CD4-positive, alpha-beta T cell treated with Interleukin-6 for 4 hours (primary cell): ENCODE measurements at places on chromosomes 5 and 9.

- no peak for DNase-seq
These were observed 31.1 kb downstream of the FOXD1 start for GRCh38 chr5:73417303-73418034.

DNA sequence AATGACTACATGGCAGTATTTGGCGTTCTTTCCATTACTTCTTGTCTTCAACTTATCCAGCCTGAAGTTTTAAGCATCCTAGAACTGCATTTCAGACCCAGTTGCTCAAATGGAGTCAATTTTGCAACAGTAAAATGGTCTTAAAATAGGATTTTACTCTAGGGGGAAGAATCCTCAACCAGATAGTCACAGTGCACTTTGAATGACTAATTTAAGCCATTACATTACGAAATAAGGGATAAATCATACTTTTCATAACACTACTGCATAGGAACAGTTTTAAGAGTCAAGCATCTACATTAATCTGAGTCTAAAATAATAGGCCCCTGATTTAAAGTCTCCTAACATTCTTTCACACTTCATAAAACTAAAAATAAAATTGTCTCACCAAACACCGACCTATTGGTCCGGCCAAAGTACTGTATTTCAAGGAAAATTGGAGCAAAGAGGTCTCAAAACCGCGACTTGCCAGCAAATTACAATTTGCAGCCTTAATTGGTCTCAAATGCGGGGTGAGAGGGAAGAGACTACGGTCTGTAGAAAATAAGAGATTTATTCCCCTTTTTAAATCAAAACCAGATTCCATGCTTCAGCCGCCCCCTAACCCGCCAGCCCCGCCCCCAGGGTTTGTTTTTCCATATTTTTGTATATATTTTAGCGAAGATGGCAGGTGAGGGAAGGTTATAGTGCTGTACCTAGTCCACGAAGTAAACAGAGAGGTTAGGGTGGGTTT, 1.2 kb upstream of the SMARCA2 start:
- DNase-seq: no peak

- DNase-seq: no peak
These were observed 38.8 kb downstream of the NTNG2 start for GRCh38 chr9:132200706-132201105.

- no peak for DNase-seq
These were observed 101.7 kb upstream of the TLE1 start for GRCh38 chr9:81791076-81791475.

DNA sequence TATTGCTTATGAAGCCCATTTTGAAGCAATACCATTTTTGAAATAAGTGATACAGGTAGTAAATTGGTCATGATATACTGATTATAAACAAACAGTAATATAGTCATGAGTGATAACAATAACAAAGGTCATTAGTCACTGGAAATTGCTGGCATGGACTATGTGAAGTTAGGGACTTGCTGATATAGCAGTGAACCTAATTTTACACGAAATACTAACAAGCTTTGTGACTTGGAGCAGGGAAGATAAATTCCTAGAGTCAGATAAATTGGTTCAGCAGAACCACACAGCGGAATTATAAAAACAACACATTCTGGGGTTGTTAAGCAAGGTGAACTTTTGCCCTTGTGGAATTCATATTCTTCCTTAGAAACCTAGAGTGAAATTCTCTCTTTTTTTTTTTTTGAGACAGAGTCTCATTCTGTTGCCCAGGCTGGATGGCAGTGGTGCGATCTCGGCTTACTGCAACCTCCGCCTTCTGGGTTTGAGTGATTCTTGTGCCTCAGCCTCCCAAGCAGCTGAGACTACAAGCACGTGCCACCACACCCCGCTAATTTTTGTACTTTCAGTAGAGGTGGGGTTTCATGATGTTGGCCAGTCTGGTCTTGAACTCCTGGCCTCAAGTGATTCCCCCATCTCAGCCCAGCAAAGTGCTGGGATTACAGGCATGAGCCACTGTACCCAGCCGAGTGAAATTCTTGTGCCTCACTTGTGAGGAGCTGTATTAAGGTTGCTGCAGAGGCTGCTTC, 6.0 kb downstream of the UGCG start:
- no peak for DNase-seq

GRCh38 chr5:27026801-27027200, 11.6 kb downstream of the CDH9 start:
- no peak for DNase-seq

- DNase-seq: no peak
These were observed 42.8 kb upstream of the PARP8 start for GRCh38 chr5:50623666-50624065.

DNA sequence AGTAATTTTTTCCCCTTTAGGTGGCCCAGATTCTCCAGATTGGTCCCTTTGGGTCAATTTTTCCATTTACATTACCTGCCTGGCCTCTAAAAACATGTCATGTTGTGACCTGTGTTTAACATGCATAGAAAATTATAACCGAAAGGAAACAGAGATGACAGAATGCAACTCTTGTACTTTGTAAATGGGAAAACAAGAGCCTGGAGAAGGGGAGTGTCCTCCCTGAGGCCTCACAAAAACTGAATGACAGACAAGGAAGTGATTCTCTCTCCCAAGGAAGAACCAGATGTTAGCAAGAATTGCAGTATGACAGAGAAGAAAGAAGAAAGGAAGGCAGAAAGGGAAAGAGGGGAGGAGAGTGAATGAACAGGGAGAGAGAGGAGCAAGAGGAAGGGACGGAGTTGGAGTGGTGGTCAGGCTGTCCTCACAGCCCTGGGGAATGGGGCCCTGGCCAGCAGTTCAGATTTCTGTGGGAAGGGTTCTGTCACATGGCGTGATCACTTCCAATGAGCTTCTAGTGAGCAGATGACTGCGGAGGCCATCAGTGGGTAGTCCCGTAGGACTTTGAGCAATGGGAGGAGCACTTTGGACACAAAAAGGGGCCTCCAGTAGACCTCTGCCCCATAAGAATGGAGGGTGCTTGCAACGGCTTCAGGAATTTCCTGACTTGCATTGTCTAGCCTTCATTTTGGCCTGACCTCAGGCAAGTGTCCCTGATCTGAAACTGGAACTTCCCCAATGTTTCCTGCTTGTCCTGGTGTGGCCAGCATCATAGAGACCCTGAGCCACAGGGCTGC, 31.6 kb downstream of the ABLIM3 start:
- no peak for DNase-seq

DNA sequence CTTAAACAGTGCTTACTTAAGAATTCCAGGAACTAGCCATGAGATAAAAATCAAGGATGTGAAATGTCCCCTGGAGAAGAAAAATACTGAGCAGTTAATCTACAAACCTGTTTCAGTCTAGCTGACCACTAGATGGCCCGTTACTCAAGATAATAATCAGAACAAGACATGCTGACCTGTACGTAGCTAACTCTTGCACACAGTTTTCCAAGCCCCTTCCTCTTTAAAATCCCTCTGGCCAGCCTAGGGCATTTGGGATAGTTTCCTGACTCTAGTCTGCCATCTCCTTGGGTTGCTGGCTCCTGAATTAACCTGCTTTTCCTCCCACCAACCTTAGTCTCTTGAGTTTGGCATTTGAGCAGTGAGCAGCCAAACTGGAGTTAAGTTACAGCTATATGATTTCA, 59.2 kb upstream of the TRAF1 start:
- no peak for DNase-seq

DNA sequence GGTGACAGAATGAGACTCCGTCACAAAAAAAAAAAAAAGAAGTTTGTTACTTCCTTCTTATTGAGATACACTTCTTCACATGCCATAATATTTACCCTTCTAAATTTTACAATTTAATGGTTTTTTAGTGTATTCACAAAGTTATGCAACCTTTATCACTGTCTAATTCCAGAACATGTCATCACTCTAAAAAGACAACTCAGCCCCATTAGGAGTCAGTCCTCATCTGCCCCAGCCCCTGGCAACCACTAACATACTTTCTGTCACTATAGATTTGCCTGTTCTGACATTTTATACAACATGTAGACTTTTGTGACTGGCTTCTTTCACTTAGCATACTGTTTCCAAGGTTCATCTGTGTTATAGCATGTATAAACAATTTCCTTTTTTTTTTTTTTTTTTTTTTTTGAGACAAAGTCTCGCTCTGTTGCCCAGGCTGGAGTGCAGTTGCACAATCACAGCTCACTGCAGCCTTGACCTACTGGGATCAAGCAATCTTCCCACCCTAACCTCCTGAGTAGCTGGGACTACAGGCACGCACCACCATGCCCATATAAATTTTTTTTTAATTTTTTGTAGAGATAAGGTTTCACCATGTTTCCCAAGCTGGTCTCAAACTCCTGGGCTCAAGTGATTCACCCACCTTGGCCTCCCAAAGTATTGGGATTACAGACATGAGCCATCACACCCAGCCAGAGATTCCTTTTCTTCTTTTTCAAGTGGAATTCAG, 18.0 kb downstream of the AQP3 start:
- no peak for DNase-seq

- DNase-seq: peak; percentile 55
These were observed 815 bp downstream of the ANXA6 start for GRCh38 chr5:151156507-151157420.

DNA sequence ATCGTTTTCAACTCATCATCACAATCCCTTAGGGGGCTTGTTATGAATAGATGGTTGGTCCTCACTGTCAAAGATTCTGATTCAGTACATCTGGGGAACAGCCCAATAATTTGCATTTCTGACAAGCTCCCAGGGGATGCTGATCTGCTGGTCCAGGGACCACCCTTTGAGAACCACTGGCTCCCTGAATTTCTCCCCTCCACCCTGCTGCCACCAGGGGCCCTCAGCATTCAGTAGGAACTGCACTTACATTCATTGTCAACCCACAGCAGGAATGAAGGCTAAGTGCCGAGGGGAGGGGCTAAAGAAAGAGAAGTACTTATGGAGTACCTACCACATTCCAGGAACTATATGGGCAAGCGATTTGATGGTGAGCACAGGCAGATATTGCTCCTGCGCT, 85.9 kb downstream of the BOD1 start:
- no peak for DNase-seq

DNA sequence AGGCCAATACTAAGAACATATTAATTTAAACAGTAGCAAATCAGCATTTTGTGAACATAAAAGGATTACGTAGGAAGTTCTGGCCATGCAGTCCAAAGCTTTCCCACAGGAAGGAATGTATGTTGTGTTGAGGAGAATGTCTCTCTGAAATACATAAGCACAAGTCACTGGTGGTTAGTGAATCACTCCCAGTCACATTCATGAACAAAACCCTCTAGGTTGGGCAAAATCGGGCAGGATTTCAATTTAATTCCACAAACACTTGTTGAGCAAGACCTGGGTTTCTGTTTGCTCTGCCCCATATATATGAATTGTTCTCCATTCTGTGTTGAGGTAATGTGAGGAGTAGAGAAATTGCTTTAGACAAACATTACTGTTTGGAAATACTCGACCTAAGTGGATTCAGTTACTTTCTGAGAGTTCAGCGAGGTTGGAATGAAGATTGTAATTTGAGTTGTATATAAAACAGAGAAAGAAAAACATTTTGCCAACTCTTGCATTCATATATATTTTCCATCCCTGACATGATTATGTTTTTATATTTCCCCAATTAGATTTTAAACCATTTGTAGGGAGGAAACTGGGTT, 127.6 kb upstream of the RPS23 start:
- no peak for DNase-seq

GRCh38 chr5:108459769-108460168, 77.9 kb upstream of the FBXL17 start:
- DNase-seq: no peak

GRCh38 chr9:112443200-112443599, 43.4 kb upstream of the KIAA1958 start:
- DNase-seq: peak; percentile 43

DNA sequence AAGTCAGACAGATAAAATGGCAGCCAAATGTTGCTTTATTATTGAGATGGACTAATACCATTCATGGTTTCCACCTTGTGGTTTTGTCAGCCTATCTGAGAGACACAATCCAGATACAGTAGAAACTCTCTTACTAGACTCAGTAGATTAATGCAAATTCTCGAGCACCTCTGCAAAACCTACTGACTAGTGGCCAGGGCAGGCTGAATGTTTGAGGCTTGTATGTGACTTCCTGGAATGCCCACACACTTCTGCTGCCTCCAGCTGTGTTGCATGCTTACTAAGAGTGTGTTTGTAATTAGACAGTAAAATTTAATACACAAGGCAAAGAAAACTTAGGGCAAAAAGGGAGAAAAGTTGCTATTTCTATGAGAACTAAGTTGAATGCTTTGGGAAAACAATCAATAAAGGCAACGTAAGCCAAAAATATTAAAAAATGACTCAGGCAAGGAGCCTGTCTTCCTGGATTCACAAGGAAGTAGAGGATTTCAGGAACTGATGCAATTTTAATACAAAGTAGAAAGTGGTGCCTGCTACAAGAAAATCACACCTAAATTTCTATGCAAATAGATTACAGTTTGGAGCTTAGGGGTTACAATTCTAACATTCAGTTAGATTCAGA, 30.2 kb upstream of the CCNG1 start:
- no peak for DNase-seq

DNA sequence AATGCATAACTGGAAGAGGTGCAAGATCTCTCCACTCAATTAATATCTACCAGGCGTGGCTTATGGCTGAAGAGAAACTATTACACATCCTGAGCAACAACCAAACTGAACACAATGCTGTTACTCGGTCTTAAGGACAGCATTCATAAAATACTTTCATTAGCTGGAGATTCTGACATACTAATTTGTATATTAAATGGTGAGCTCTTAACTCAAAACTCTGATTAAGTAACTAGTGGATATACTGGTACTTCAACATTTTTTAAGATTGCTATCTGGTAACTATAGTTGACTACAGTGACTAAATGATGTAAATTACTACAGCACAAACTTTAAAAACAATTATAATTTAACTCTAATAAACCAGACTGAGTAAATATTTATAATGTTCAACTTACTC, 15.8 kb downstream of the ZDHHC21 start:
- no peak for DNase-seq

DNA sequence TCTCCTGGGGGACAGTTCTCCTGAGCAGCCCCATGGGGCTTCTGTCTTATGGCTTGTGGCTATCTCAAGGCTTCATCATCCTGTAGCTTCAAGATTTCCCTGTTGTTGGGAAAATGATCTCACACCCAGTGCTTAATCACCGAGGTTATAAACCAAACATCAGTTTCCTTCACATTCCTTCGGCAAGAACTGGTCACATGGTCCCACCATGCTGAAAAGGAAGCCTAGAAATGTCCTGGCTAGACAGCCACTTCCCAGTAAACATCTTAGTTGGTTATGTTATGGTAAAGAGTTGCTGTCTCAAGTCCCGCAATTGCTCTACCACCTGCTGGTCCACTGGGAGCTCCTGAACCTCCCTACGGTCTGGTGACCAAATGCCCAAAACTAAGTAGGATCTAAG, 66.0 kb downstream of the RAB3C start:
- no peak for DNase-seq

DNA sequence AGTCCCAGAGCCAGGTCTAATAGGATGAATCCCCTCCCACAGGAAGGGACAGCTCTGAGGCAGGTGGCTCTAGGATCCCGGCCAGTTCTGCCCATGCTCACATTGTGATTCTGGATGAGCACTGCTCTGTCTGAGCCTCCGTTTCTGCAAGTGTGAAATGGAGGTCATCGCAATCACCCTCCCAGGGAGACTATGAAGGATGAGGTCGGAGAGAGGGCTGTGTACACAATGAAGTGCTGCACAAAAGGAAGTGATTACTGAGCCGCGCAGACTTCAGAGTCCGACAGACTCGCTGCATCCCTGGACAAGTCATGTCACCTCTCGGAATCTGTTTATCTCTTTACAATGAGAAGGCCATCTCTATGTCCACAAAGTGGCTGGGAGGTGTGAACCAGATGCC, 21.7 kb downstream of the LHX6 start:
- no peak for DNase-seq
